Body of pancreas (tissue), 4 donors: ENCODE measurements at places on chromosomes 11 and 22.
A peak's percentile ranks its signal among the peaks of the same experiment; 100 is the strongest.

- no peak overlapping the region for H3K4me3 ChIP-seq
- H3K36me3 ChIP-seq, result no peaks in the 10 kb centered on the region
- no peak for DNase-seq
- H3K27me3 ChIP-seq, result no peaks in the 10 kb centered on the region
- no peak overlapping the region for H3K27ac ChIP-seq
Measured at GRCh38 chr22:27424319-27424718, 377.2 kb downstream of the MN1 start.

DNA sequence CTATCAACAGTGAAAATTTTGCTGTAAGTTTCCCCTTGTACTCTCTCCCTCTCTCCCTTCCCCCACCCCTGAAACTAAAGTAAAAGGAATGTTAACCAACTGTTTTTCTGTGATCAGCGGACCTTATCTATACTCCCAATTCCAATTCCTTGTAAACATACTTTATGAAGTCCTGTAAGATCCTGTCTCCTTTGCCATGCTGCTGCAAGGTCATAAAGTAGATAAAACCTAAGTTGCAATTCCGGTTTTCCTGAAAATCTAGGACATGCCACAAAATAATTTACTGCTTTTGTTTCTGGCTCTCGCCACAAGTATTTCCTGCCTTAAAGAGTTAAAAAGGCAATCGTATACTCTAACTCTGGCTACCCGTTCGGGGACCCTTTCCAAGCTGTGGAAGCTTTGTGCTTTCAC is 1469.0 kb downstream of the LRRC4C start:
- no peak for DNase-seq
- no peaks in the 10 kb centered on the region for H3K36me3 ChIP-seq
- no peaks in the 10 kb centered on the region for H3K27me3 ChIP-seq
- no peak overlapping the region for H3K27ac ChIP-seq
- no peak overlapping the region for H3K4me3 ChIP-seq

- H3K27me3 ChIP-seq, result no peaks in the 10 kb centered on the region
- no peak overlapping the region for H3K4me3 ChIP-seq
- H3K36me3 ChIP-seq, result no peaks in the 10 kb centered on the region
Measured at GRCh38 chr11:60743058-60743457, 13.6 kb upstream of the MS4A15 start.

DNA sequence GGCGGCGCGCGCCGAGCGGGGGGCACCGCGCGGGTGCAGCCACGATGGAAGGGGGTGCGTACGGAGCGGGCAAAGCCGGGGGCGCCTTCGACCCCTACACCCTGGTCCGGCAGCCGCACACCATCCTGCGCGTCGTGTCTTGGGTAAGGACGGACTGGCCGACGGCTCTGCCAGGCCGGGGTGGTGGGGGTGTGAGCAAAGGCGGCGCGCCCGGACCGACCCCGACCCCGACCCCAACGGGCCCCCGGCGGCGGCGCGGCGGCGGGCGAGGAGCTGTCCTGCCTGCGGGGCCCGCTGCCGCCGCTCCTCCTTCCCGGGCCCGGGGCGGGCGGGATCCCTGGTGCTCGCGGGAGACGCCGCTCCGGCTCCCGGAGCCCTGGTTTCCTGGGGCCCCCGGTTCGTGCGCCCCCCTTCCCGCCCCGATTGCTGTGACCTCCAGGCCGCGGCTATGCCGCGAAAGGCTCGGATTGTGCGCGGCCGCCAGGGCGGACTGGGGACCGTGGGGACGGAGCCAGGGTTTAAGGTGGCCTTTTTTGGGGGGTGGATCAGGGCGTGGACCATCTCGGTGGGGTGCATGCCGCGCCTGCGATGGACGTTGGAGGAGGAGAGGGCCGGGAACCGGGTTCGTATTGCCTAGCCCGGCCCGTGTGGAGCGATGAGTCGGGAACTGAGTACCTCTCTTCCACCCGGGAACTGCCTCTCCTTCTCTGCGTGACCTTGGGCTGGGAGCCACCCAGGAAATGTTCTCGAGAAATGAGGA is at the start of gene SYNGR1:
Gene SYNGR1, plus strand, starts transcription at position 25 of the 760 bp plus-strand sequence. Its CDS starts 20 bp downstream, at position 45.
- peak within 1 kb of the TSS; percentile 82 for H3K27ac ChIP-seq
- H3K4me1 ChIP-seq, result peaks cover 21% of the 10 kb centered on the region
- DNase-seq, result peak; percentile 35

DNA sequence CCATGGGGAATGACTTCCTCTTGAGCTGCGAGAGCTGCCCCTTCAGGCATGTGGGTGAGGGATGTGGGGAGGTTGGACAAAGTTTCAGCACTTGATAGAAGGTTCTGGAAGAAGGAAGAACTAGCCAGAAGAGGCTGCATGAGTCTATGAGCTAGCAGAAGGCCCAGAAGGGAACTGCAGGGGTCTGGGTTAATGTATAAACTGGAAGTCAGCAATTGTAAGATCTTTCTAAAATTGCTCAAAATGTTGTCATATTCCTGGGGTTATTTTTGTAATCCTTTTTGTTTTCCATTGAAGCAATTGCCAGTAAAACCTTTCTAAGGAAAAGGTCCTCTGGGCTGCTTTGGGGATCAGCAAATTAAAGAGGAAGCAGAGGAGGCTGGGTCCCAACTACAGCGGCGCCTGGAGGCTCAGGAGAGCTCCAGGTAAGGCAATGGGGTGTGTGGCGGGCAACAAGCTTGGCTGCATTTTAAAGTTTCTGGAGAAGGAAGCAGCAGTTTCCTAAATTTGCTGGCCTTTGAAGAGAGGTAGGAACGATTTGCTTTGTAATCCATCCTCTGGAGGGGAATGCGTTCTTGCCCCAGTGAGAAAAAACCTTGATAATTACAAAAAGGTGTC is 29.2 kb downstream of the ADAMTS15 start:
- H3K4me3 ChIP-seq, result no peak overlapping the region
- H3K27ac ChIP-seq, result no peak overlapping the region
- no peaks in the 10 kb centered on the region for H3K36me3 ChIP-seq
- DNase-seq, result no peak
- no peaks in the 10 kb centered on the region for H3K4me1 ChIP-seq
- no peaks in the 10 kb centered on the region for H3K27me3 ChIP-seq
